Activated CD8-positive, alpha-beta T cell treated with anti-CD3 and anti-CD28 coated beads for 36 hours (primary cell): ENCODE measurements at places on chromosomes 16 and 17. TPM values are rescaled to one million over a fixed set of nuclear protein-coding genes. Genes with fewer than 3 reads are reported as not detected.

The GFAP gene
- total RNA-seq: not detected

The SLC35G6 gene
- total RNA-seq: not detected

The NOS2 gene
- total RNA-seq: not detected

The KRT39 gene
- total RNA-seq: not detected

The FBXO39 gene
- total RNA-seq: not detected

The TP53TG3 gene
- total RNA-seq: not detected

The KPNA2 gene
- total RNA-seq: 180 TPM

The KRTAP4-3 gene
- not detected for total RNA-seq

The NBR1 gene
- total RNA-seq: 45.6 TPM

The CHD9NB gene
- total RNA-seq: not detected

The PIMREG gene
- 3.7 TPM for total RNA-seq

The NUDT7 gene
- 8.0 TPM for total RNA-seq

The LGALS9B gene
- total RNA-seq: not detected

The TMEM220 gene
- 1.4 TPM for total RNA-seq

The TM4SF5 gene
- not detected for total RNA-seq

The C17orf78 gene
- total RNA-seq: not detected
